Kidney epithelial cell (primary cell): ENCODE measurements at places on chromosomes 16 and 17. TPM values are rescaled to one million over a fixed set of nuclear protein-coding genes. Genes with fewer than 3 reads are reported as not detected.

The KLHL10 gene
- not detected in 2 replicates for total RNA-seq

The MAP2K4 gene
- total RNA-seq: 21.6 and 26.7 TPM in 2 replicates

The ZNF469 gene
- total RNA-seq: 8.3 and 10.5 TPM in 2 replicates

The BTBD17 gene
- not detected in 2 replicates for total RNA-seq

The TP53TG3D gene
- not detected in 2 replicates for total RNA-seq

The RAB26 gene
- total RNA-seq: 0.54 and 0.68 TPM in 2 replicates

The LHX1 gene
- 39.2 and 44.3 TPM in 2 replicates for total RNA-seq

The TP53TG3 gene
- not detected in 2 replicates for total RNA-seq

The LDHD gene
- 0.55 TPM in 1 of 2 replicates, not detected in the other for total RNA-seq
